ENCODE measurements at places on chromosomes 11 and 22.

GRCh38 chr11:104254347-104254746 is 90.4 kb upstream of the PDGFD start:
- no peak for DNase-seq

DNA sequence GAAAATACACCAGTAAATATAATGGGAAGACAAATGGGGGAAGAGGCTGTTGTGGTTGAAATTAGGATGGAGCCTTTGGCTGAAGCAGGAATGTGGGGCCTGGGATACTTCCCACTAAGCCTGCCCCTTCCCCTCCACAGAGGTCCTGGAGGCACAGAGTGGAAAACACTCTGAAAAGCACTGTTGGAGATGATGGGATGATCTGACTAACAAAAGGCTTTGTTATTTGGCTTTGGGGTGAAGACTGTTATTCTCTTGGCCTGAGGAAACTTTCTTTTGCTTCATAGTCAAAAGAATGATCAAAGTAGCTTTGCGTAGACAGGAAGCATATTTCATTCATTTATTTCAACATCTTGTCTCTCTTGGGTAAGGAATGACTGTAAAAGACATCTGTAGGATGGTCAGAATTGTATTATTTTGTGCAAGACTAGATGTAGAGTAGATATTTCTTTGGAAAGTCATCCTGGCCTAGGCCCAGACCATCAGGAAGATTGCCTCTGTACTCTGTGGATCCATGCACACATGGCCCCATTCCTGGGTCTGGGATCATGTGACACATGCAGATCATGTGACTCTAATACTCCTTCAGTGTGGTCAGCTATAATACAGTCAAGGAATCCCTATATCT is 111.4 kb downstream of the SPON1 start:
- no peak for DNase-seq

- no peak for DNase-seq
These were observed 212.0 kb upstream of the PGR start for GRCh38 chr11:101341578-101341977.

- DNase-seq, result no peak
These were observed 71.3 kb downstream of the BCR start for GRCh38 chr22:23251445-23252093.

DNA sequence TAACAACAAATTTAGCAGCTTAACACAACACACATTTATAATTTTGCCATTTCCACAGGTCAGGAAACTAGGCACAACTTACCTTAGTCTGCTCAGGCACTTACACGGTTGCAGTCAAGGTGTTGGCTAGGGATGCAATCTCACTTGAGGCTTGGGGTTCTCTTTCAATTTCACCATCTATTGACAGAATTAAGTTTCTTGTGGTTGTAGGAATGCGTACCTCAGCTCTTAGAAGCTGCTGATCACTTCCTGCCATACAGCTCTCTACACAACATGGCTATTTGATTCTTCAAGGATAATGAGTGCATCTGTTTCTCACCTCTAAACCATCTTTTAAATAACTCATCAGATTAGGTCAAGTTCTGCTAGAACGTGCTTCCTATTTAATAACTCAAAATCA is 968.1 kb downstream of the LRRC4C start:
- DNase-seq, result no peak

DNA sequence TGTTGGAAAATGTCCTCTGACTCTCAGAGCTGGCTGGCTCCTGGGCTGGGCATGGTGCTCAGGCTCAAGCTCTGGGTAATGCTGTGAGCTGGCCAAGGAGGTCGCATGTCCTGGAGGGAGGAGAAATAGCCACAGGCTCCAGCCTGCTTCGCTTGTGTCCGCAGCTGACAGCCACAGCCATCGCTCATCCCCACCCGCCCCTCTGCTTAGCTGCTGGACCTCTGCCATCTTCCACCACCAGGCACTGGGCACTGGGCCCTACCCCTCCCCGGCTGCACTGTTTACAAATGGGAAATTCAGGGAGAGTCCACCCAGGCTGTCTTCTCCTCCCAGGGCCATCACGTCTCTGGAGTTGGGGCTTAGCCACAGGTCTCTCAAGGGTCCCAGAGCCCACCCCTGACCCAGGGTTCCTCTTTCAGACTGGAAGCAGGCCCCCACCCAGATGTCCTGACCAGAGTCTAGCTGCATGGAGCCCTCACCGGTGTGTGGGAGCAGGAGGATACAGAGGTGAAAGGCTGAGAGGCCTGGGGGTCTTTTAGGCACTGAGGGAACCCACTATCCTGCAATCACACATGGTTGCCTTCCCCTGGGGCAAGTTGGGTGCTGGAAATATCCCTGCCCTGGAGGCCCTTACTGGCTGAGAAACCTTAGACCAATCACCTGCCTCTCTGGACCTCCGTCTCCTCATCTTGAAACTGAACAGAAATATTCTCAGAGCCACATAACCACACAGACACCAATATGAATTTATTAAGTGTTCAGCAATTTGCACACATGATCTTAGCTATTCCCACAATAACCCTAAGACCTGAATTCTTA is 62.7 kb downstream of the CD82 start:
- no peak for DNase-seq

GRCh38 chr11:12076840-12077534 is 33.4 kb upstream of the MICAL2 start:
- DNase-seq, result no peak

DNA sequence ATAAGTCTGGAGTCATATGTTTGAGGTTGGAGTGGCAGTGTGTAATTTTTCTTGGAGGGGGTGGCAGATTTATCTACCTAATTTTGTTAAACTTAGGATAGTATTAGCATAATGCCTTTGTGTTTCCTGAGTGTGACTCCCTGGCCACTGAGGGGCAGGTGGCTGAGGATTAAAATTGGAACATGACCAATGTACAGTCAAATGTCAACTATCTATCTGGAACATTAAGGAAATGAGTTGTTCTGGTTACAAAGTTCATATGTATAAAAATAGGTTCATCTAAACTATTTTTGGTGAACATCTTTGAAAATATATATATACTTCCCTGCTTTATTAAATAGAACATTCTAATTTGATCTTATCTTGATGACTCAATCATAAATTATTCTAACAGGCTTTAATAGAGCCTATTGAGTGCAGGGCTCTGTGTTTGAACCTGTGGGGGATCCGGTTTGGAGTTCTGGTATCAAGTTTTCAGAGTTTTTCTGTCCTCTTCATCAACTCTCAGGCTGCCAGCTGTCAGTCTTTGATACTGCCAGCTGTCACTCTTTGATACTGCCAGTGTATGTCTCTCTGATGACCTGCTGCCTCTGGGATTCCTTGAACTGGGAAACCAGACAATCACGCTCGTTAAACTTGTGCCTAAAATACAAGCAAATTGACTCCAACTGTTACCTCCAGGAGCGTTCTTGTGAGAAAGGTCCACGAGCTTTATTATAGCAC is 309.6 kb downstream of the METTL15 start:
- DNase-seq, result no peak

All from CD4-positive, alpha-beta T cell treated with Interleukin-4 for 4 hours (primary cell).